ENCODE measurements at places on chromosomes 2 and 18.

- DNase-seq = peak; percentile 42
Observed at GRCh38 chr2:148914463-148914862, 39.4 kb downstream of the KIF5C start.

DNA sequence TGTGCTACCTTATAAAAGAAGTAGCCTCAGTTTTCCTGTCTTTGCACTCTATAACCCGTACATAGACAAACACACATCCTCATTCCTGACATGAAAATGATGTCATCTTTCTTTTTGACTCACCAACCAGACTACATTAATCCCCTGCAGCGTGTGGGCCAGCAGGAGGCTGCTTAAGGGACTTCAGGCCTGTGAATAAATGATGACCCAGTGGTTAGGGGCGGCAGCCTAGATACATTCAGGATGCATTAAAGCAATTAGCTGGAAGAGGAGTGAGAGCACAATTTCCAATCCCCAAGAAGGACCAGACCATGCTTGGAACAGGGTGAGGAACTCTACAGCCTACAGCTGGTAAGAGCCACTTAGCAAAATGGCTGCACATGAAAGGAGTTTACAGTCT is 57.3 kb upstream of the KLF7 start:
- no peak for DNase-seq

- DNase-seq = no peak
Observed at GRCh38 chr2:27175330-27175729, 26.5 kb downstream of the TCF23 start.

GRCh38 chr2:129103936-129104878 is 785.5 kb upstream of the HS6ST1 start:
- no peak for DNase-seq

DNA sequence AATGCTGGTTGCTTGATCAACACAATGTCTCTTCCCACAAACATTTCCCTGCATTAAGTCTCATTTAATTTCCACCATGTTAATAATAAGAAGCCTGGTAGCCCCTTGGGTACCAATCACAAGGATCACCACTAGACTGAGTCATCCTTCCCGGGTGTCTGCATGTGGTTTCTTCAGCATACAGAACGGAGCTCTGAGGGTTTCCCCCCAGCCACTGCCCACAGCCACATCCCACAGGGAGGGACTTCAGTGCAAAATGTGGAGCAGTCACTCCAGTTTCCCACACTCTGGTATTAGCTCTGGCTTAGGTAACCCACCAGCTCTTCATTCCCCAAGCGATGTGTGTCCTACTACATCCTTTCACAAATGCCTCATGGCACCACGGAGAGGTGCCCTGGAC is 42.7 kb upstream of the POLE4 start:
- no peak for DNase-seq

DNA sequence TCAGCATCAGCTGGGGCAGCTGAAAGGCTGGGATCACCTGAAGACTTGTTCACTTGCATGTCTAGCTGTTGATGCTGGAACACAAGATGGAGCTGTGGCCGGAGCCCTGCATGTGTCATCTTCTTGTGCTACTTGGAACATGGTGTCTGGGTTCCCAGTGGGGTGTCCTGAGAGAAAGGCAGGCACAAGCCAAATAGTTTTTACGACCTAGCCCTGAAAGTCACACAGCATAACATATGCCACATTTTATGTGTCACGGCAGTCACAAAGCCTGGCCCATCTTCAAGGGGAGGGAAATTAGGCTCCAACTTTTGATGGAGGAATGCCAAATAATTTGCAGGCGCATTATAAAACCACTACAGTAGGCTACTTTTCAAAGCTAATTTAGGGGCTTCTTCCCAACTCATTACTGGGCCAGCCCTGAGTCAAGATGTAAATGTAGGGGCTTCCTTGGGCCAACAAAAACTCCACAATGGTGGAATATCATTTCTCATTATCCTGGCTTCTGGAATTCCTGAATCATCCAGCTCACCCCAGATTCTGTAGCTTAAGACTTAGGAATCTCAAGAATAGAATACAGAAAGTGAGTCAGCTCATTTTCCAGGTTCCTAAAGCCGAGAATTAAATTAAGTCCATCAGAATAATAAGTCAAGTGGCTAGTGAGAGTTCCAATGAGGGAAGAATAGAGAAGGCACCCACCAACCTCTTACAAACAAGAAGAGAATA is 543.0 kb downstream of the TNS1 start:
- peak; percentile 46 for DNase-seq

GRCh38 chr18:9787036-9787435 is 78.9 kb downstream of the RAB31 start:
- DNase-seq = no peak

GRCh38 chr2:161173541-161174194 is 13.4 kb downstream of the TANK start:
- DNase-seq = no peak

DNA sequence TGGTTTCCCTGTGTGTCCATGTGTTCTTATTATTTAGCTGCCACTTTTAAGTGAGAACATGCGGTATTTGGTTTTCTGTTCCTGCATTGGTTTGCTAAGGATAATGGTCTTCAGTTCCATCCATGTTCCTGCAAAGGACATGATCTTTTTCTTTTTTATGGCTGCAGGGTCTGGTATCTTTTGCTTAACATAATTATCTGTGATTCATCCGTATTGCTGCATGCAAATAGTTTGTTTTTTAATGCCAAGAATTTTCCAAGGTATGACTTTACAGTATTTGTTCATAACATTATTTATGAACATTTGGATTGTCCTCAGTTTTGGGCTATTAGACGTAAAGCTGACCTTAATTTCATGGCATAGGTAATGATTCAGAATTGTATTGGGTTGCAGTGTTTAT is 17.8 kb downstream of the GIGYF2 start:
- DNase-seq = no peak

GRCh38 chr2:65489269-65489668 is 56.9 kb upstream of the SPRED2 start:
- no peak for DNase-seq

GRCh38 chr18:48668466-48669179 is 129.8 kb downstream of the CTIF start:
- DNase-seq = no peak

DNA sequence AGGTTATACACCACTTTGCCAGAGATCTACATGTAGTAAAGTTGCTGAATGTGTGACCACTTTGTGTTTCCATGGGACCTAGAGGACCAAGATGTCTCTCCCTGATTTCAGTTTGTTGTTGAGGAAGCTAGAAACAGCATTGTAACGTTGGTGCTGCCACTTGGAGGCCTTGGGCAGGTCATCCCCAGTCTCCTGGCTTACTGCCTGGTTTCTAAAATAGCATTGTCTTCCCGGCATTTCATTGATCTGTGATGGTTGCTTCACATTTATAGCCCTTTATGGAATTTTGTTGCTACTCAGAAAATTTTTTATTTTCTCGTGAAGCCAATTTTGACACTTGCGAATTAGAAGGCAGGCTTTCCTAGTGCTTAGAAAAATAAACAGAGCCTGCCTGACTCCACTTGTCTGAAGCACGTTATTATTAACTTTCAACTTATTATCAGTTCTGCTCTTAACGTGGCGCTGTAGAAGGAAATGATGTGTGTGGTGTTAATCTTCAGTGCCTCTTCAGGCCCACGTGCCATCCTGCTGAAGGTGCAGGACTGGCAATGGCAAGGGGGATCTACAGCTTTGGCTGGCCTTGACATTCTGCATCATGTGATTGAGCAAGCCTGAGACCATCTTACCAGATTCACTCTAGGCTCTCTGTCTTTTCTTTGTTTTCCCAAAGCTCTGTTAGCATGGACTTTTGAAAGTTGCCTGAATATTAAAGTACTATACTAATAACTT is 59.9 kb downstream of the INPP4A start:
- DNase-seq = no peak

GRCh38 chr18:51643483-51643882 is 446.0 kb upstream of the MEX3C start:
- no peak for DNase-seq

DNA sequence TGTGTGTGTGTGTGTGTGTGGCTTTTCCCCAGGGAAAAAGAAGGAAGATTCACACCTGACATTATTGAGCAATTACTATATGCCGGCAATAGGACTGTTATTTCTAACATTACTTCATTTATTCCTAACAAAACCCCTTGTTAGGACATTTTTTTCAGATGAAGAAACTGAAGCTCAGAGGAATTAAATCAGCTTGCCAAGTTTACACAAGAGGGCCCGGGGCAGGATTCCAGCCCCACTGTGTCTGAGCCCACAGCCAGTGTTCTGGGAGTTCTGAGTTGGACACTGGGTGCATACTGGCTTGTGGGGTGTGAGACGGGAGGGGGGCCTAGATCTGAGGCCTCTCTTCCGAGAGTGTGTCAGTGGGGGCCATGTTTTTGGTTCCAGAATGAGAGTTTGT is 9.9 kb downstream of the TOGARAM2 start:
- DNase-seq = no peak

- no peak for DNase-seq
Observed at GRCh38 chr2:120893811-120894584, 158.3 kb downstream of the GLI2 start.

- DNase-seq = no peak
Observed at GRCh38 chr2:202454536-202454935, 78.4 kb downstream of the BMPR2 start.

- DNase-seq = peak; percentile 58
Observed at GRCh38 chr18:31977270-31977872, 34.4 kb upstream of the TRAPPC8 start.

Data from NCI-H446 (cell line).